Prostate gland (tissue), 2 donors: ENCODE measurements at places on chromosomes 2 and 18.
A peak's percentile ranks its signal among the peaks of the same experiment; 100 is the strongest.

DNA sequence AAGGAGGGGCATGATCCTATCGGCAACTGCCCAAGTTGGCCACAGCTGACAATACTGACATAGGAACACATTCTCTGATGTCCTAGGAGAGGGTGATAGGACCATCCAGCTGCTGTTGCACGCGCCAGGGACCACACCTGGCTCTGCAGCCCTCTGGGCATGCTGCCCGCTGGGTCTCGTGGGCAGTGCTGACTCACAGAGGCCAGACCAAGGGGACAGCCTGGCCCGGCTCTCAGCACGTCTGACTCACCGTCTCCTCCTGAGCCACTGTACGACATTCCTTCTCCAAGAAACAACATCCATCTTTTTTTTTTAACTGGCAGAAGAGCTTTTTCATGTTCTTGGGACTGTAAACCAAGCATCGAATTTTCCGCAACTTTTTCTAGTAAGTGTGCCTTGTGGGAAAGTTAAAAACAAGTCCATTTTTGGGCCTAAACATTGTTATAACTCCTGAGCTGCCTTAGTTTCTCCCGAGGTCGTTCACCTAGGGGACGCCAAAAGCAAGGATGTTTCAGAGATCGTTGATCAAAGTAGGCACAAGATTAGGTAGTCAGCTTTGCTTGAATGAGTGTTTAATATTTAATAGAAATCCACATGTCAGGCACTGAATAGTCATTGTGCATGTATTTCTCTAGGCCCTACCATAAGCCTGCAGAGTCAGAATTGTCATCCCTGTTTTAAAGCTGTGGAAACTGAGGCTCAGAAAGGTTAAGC, 100.3 kb downstream of the TTC32 start:
- peaks cover 15% of the 10 kb centered on the region for H3K4me1 ChIP-seq
- no peaks in the 10 kb centered on the region for H3K27me3 ChIP-seq
- peak; percentile 25 for DNase-seq
- no peaks in the 10 kb centered on the region for H3K36me3 ChIP-seq
- H3K4me3 ChIP-seq: no peak overlapping the region
- H3K27ac ChIP-seq: no peak overlapping the region

DNA sequence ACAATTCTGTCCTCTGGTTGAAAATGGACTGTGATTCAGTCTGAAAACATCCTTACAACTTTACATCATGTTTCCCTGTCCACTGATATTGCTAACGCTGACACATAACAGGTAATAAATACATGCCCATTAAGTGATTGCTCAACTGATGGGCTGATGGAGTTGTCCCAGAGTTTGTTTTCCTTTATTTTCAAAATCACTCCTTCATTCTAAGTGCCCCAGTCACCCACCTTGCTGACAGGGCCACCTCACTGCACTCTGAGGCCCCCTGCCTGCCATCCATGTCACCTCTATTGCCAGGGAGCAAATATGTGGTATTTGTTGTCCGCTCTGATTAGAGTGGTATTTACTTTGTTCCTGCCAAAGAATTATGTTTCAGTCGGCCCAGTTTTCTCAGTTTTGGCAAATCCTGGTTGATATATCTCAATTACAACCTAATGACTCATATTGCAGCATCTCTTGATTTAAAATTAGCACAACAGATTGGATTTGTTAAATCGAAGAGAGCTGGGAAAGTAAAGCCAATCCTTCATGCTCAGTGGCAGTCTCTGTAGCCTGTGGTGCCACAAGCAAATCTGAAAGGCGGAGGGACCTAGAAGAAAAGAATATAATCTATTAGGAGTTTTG, 105.1 kb downstream of the RDH14 start:
- H3K4me3 ChIP-seq: no peak overlapping the region
- no peaks in the 10 kb centered on the region for H3K36me3 ChIP-seq
- DNase-seq: no peak
- H3K4me1 ChIP-seq: no peaks in the 10 kb centered on the region
- H3K27me3 ChIP-seq: no peaks in the 10 kb centered on the region

DNA sequence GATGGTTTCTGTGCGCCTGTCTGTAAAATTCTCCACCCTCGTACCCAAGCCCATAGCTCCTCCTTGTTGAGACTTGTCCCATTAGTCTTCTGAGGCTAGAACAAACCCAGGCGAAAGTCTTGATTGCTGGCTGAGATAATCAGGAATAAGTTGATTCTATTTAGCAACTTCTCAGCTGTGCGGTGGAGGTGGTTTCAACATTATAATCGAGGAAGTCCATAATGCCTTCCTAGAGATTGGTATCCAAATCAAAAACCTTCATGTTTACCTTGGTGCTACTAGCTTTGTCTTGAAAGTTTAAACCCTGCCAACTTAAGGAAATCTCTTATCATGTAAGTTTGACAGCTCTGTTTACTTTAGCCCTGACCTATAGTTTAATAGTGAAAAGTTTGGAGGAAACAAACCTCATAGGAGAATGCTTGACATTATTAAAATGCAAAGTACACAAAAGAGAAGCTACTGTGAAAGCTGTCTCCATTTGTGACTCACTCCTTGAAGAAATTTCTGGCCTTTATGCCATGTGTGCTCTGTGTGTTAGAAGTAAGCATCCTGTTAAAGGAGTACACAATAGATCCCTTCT, 36.6 kb upstream of the DSC1 start:
- peak; percentile 53 for DNase-seq
- peak overlapping the region; percentile 66 for H3K27ac ChIP-seq
- no peaks in the 10 kb centered on the region for H3K27me3 ChIP-seq

DNA sequence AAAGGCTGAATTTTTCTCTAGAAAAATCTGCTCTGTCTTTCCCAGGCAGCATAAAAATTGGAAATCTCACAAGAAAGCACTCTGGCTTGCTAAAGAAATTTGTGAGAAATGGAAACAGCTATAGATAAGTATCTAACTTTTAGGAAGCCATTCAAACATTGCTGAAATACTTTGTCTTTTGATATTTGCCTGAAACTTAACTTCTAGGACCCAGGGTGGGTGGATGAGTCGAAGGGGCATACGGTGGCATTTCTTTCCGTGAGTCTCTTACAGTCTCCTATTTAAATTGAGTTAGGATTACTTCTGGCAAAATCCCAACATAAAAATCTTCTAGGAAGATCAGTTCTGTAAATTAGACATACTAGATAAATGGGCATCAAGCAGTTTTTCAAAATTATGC, 532 bp upstream of the COL3A1 start:
- H3K36me3 ChIP-seq: no peaks in the 10 kb centered on the region
- no peak for DNase-seq
- H3K27ac ChIP-seq: no peak overlapping the region
- no peaks in the 10 kb centered on the region for H3K27me3 ChIP-seq

DNA sequence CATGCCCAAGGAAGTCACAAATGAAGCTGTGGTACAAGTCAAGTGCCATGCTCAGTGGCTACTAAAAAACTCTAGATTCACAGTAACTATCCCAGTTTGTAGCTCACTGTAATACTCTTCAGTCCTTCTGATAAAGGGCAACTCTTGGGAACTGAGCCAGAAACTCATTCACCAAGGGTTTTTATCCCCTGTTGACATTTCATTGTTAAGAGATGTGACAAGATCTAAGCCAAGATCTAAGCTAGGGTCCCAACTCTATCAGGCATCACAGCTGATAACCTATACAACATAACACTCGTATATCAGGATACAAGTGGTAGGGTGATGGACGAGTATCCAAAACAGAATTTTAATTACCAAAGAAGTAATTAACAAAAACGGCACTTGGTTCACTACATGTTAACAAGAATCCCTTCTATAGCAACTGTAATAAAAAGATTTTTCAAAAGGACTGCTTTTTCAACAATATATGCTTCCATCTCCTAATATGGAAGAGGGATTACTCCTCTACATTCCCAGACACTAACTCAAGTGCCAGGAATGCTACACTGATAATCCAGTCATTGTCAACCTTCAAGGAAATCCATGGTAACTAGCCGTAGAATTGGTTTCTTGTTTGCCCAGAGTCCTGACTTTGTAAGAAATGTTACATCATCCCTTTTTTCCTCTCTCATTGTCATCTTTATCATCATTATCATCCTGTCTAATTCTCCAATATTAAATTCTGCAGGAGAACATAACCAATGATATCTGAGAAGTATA, 111.7 kb downstream of the CDH2 start:
- no peak for DNase-seq
- no peak overlapping the region for H3K4me3 ChIP-seq
- H3K4me1 ChIP-seq: no peaks in the 10 kb centered on the region
- H3K36me3 ChIP-seq: no peaks in the 10 kb centered on the region
- no peaks in the 10 kb centered on the region for H3K27me3 ChIP-seq

DNA sequence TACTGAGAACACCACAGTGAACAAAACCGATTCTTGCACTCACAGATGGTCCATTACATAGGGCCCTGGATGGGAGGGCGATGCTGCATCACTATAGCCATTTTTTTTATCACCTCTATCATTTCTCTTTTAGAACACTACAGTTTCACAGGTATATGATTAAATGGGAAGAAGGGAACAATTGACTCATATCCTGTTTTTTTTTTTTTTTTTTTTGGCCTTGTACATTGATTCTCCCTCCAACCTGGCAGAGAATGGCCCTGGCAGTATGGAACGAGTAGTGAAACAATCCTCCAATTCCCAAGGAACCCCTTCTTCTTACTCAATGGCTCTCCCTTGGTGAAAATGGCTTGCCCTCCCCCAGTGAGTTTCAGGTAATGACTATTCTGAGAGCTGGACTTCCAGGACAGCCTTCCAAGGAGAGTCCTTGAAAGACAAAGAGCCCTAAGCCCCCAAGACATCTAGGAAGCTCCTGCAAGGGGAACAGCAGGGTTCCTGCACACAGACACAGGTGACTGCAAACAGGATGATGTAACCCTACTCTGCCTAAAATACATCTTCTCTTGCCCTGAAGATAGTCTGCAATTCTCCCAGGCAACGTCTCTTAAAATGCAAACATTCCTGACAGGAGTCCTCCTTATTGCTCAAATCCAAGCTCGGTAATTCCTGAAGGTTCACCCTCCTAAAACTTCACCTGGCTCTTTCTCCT, 405.4 kb downstream of the SETBP1 start:
- no peak overlapping the region for H3K4me3 ChIP-seq
- DNase-seq: no peak
- no peaks in the 10 kb centered on the region for H3K4me1 ChIP-seq
- no peaks in the 10 kb centered on the region for H3K36me3 ChIP-seq

GRCh38 chr2:230356084-230356483, 29.1 kb downstream of the SP140L start:
- no peak overlapping the region for H3K27ac ChIP-seq
- no peak for DNase-seq
- no peaks in the 10 kb centered on the region for H3K36me3 ChIP-seq
- H3K4me1 ChIP-seq: no peaks in the 10 kb centered on the region
- H3K27me3 ChIP-seq: no peaks in the 10 kb centered on the region

DNA sequence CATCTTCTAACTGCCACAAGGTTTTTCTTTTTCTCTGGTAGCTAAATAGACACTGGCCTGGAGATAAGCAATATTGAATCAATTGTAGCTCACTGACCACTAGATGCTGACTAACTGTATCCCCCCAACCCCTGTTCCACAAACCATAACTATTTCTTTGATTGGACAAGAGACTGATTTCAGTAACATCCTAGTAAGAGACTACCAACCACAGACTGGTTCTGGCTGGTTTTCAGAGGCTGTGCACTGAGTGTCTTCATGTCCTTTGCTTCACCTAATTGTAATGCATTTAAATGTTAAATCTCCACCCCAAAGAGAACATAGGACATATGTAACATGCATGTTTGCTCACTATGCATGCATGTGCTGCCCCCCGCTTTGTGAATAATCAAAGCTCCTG, 3.2 kb upstream of the AAK1 start:
- no peaks in the 10 kb centered on the region for H3K27me3 ChIP-seq
- H3K4me3 ChIP-seq: no peak overlapping the region
- H3K27ac ChIP-seq: no peak overlapping the region
- no peaks in the 10 kb centered on the region for H3K4me1 ChIP-seq
- H3K36me3 ChIP-seq: no peaks in the 10 kb centered on the region

DNA sequence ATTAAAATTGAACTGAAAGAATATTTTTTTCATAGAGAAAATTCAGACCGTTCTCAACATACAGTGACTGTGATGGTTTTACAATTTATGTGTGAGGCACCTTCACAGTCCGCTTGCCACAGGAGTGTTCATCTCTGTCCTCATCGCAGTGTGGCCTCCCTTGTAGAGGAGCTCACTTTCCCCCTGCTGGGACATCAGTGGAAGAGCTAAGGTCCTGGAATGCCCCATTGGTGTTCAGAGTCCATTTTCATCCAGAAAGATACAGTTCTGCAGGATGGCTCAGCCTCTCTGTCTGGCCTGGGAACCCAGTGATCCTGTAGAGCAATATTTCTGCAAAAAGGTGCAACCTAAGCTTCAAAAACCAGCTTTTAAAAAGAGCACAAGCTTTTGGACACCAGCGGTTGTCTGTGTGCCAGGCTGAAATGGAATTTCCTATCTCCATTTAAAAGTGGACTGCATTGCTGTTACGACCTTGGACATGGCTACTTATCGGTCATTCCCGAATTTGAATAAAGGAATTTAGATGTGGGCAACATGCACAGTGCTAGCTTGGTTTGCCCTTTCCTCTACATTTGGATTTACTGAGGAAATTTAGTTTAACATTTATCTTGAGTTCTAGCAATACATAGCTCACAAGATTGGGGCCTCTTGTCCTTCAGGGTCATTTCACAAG, 26.7 kb upstream of the FAM237A start:
- H3K27me3 ChIP-seq: no peaks in the 10 kb centered on the region
- no peaks in the 10 kb centered on the region for H3K36me3 ChIP-seq
- no peak overlapping the region for H3K27ac ChIP-seq
- no peak for DNase-seq
- H3K4me1 ChIP-seq: no peaks in the 10 kb centered on the region

GRCh38 chr2:166239548-166239947, 111.7 kb upstream of the SCN1A start:
- no peaks in the 10 kb centered on the region for H3K27me3 ChIP-seq
- H3K4me1 ChIP-seq: no peaks in the 10 kb centered on the region
- H3K36me3 ChIP-seq: no peaks in the 10 kb centered on the region
- H3K27ac ChIP-seq: no peak overlapping the region
- no peak for DNase-seq

DNA sequence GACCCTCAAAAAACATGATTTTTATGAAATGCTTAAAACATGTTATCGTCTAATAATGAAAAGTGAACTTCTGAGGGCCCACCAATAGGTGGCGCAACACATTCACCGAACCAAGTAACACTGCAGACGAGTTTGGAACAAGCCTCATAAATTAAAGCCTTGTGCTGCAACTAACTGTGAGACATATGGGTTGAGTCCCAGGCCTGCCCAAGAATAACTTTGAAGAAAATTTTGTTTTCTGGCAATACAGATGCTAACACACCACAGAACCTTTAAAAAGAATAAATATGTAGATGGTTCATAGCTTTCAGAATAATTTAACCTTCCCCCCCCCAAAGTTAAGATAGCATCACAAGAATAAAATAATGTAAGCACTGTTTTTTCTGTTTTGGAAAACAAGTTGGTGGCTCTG, 285.9 kb downstream of the RNF144A start:
- H3K4me1 ChIP-seq: no peaks in the 10 kb centered on the region
- DNase-seq: peak; percentile 18
- H3K27ac ChIP-seq: no peak overlapping the region
- no peaks in the 10 kb centered on the region for H3K27me3 ChIP-seq
- no peaks in the 10 kb centered on the region for H3K36me3 ChIP-seq
- H3K4me3 ChIP-seq: no peak overlapping the region
